ENCODE measurements at places on chromosomes 12 and 14.

DNA sequence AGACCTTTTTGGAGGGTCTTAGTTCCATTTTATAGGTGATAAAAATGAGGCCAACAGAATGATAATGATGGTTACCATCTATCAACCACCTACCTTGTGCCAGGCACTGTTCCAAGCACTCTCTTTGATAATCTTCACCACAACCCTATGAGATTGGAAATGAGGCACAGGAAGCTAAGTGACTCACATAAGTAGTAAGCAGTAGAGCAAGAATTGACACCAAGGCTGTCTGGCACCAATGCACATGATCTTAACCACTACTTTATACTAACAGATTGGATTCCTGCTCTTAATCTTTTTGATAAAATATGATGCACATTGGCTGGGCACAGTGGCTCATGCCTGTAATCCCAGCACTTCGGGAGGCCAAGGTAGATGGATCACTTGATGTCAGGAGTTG, 91.4 kb downstream of the DRAM1 start:
- no peak for DNase-seq

GRCh38 chr14:51022769-51023168, 72.1 kb downstream of the TRIM9 start:
- no peak for DNase-seq

- DNase-seq, result no peak
These were observed 2.4 kb downstream of the C12orf75 start for GRCh38 chr12:105332925-105333324.

DNA sequence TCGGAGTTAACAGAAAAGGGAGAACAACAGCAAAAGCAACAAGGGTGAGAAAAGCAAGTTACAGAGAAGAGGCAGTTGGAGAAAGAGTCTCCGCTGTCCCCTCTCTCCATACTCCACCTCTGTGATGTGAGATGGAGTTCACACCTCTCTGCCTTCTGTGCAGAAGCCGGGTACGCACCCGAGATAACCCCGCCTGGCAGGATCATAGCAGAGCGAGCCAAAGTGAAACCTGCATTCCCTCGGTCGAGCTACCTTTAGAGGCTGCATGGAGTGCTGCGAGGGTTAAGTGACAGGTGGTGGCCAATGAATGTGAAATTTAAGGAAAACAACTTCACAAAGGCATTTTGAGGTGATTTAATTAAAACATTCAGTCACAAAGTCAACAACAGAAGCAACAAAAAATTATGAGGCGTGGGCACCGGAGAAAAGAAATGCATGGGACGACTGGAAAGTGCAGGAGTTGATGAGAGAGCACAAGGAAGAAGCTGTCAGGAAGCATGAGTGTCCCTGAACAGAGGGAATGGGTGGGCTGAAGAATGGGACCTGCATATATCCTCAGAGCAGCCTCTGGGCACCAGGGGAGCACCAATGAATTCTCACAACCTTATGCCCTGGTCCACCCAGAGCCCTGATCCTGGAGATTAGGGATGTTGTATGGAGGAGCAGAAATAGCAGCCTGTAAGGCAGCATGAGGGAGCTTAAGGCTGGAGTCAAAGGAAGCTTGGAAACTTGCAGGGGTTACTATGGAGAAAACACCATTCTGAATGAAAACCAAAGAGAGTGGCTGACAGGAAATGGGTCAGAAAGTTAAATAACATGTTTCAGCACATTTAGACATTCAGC, 208.3 kb downstream of the EMP1 start:
- no peak for DNase-seq

- no peak for DNase-seq
These were observed 27.6 kb downstream of the TDP1 start for GRCh38 chr14:89983375-89983774.

DNA sequence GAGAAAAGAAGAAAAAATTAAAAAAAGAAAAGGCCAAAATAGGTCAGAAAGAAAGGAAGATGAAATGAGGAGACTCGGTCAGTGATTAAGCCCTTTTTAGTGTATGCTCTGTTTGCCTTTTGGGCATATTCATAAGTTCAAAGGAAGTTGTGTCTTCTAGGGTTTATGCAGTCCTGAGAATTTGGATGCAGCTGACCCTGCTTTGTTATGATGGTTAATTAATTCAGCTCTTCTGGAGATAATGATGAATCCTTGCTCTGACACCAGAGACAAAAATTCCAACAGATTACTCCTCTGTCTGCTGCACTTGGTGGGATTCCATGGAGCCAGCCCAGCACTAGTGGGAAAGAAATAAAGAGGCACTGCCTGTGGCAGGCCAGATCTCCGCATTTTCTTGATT, 4.5 kb upstream of the SLC7A8 start:
- no peak for DNase-seq

DNA sequence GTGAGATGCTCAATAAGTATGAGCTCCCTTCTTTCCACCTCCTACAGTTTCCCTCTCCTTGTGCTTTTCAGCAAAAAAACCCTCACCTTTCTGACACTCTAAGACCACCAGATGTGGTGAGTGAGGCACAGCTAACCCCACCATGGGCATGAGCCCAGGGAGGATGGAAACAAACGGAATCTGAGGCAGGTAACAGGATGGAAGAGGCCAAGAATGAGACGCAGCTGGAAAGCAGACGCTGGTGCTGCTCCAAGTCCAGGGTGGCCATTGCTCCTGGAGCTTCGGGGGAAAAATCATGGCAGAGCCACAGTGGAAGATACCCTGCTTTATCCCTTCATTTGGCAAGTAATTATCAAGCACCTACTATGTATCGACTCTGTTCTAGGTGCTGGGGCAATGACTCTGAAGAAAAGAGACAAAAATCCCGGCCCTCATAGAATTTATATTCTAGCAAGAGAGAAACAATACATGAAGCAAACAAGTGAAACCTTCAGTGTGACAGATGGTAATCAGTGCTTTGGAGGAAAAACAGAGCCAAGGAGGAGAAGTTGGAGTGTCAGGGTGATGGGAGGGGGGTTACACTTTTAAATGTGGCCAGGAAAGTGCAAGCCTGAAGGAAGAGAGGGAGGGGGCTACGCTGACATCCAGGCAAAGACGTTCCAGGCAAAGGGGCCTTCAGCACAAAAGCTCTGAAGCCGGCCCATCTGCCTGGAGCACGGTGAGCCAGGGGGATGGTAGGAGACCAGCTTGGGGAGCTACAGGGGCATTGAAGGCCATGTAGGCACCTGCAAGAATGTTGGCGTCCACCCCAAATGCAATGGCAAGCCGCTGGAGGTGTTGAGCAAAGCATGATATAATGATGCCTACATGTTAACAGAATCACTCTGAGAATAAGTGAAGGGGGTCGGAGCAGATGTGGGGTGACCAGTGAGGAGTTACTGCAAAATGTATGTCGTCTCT, 154.2 kb downstream of the DPF3 start:
- no peak for DNase-seq

DNA sequence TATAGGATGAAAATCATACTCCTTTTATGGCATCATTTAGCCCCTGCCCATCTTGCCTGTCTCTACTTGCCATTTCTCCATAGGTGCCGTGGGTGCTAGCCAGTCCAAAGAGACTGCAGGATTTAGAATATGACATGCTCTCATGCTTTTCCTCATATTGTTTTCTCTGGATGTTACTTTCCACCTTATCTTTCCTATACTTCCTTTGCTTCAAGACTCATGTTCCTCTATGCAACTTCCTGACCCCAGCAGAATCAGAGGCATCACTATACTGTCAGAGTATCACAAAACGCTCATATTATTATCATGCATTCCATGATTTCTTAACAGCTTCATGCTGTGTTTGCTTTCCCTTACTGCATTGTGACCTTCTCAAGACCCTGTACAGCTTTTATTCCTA, 220.8 kb upstream of the ABCD2 start:
- DNase-seq, result no peak

- DNase-seq, result no peak
These were observed 88.8 kb downstream of the ANO6 start for GRCh38 chr12:45304514-45305178.

DNA sequence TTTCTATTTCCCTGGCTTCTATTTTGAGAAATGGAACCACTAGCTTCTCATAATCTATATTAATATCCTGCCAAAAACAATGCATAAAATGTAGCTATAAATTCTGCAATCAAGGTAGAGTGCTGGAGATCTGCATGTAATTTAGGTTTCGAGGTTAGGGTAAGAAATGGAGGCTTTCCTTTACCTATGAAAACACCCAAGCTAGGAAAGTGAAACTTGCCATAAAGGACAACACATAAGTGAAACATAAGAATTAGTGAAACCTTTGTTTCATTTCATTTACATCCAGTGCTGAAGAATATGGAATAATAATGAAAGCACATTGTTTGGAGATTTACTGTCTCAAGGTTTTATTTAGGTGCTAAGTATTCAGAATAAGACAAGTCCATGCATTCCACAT, 9.7 kb downstream of the CLEC2A start:
- DNase-seq, result no peak

- DNase-seq, result no peak
These were observed 2.4 kb upstream of the A2M start for GRCh38 chr12:9118158-9118557.

GRCh38 chr12:52444647-52445595, 7.0 kb downstream of the KRT6B start:
- DNase-seq, result no peak

DNA sequence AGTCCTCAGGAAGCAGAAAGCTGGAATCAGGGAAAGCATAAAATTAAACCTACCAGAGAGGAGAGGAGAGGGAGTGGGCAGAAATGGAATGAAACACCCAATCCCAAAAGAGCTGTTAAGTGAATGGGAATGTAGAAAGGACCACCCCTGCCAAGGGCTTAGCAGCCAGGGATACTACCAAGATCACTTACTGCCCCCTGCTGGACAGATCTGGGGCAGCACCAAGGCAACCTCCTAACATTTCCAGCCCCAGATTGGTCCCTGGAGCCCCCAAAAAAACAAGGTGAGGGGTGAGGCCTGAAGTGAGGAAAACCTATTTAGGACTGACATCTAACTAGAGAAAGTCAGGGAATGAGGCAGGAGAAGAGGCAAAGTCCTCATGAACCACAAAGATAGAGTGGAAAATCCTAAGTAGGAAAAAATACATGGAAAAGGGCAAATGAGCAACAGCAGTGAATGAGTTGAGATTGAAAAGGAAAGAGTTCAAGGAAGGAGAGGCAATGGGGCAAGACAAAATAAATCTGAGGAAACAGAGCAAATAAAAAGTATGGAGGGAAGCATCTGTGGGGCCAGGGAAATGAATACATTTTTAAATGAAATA, 11.2 kb upstream of the FKBP11 start:
- peak; percentile 79 for DNase-seq

- no peak for DNase-seq
These were observed 94.3 kb upstream of the NAV3 start for GRCh38 chr12:77736219-77736965.

DNA sequence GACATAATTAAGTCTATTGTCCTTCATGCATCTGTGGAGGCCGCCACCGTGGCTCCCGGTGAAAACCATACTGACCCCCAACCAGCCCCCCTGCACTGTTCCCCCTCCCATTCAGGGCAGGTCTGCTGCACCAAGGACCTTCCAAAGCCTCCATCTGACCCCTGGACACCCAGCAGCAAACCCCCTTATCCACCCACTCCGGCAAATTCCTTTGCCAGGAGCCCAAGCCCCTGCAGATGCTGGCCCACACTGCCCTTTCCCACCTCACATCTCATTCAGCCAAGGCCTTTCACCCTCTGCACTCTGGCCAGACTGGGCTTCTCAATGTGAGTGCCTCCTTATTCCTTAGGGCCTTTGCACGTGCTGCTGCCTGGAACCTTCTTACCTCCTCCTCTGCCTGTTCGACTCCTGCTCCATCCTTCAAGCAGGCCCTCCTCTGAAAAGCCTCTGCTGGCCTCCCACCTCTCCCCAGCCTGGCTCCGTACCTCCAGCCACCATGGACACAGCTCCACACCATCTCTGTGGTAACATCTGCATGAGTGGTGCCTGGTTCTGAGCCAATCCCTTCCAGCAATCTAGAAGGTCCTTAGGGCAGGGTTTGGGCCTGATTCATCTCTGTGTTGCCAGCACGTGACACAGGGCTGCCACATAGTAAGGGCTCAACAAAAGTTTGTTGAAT, 230.7 kb downstream of the BCL11B start:
- no peak for DNase-seq

DNA sequence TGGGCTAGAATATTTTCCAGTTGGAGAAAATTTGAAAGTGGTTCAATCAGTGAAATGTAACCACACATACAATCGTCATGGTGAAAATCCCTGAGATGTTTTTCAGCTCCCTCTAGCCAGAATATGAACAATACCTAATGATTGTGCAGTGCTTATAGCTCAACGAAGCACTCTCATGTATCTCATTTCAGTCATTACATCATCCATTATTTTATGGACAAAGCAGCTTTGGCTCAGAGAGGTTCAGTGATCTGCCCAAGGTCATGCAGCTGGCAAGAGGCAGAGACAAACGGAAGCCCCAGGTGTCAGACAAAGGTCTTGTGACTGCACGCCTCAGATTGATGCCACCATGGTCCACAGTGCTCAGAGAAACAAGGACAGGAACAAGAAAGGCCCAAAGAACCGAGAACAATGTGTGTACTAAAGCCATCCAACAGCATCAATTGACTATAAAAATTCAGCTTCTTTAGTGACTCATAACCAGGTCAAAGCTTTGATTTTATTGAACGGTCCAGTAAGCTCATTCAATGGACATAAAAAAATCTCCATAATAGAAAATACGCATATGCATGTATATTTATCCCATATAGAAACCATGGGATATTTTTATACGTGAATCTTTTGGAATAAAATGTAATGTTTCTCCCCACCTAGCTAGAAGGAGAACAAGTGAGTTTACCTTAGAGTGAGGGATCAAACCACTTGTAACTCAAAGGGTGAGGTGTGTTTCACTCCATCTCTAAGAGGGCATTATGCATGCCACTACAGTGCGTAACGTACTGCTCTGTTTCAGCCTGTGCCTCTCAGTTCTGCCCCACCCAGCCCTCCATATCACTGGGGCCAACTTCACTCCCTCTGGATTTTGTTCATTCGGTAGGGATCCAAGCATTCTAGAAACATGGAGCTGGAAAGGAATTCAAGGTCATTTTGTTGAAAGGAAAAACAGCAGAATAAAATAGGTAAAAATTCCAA, 141.8 kb downstream of the GRIN2B start:
- no peak for DNase-seq

- no peak for DNase-seq
These were observed 9.8 kb upstream of the ARF6 start for GRCh38 chr14:49882826-49883694.

DNA sequence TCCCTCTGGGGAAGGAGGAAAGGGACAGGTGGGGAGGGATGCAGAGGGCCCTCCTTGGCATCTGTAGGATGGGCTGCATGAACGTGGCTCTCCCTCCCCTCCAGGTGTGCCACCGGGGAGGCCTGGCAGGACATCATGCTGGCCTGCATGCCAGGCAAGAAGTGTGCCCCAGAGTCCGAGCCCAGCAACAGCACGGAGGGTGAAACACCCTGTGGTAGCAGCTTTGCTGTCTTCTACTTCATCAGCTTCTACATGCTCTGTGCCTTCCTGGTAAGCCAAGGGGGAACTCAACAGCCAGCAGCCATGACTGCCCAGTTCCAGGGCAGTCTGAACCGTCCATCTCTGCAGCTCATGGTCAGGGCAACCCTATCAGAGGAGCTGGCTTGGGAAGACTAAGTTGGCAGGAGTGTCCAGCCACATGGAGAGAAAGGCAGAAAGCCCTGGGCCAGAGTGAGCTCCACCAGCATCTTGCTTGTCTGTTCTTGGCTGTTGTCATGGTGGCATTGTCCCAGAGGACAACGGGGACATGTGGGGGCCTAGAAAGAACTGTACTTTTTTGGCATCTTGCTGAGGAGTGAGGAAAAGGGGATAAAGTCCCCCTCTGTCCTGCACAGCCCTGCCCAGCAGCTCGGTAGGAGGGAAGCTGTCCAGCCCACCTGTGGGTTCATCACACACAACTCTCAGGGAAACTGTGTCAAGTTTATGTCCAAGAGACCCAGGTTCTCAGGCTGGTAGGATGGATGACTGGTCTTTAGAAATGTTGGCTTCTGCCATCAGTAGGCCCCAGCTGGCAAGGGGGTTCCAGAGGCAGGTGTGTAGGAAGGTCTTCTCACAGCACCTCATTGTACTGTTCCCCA, 129.8 kb upstream of the FKBP4 start:
- DNase-seq, result no peak
